Endothelial cell (in vitro differentiated cells): ENCODE measurements at places on chromosomes 11 and 22. TPM values are rescaled to one million over a fixed set of nuclear protein-coding genes. Genes with fewer than 3 reads are reported as not detected.

DNA sequence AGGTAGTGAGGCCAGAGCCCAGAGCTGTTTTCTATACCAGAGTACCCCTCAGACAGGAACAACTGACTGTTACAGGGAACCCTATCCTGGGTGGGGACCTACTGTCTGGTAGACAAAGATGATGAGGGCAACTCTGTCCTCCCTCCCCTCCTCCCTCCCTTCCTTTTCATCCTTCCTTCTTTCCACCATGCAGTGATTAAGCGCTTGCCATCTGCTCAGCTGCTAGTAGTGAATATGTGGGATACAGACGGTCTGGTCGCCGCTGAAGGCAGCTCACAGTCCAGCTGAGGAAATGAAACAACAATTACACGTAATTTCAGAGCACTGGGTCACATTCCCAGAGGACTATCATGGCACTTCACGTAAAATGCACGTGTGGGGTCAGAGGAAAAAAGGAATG lies 597.1 kb downstream of the BUD13 start:
- DNase-seq = no peak

DNA sequence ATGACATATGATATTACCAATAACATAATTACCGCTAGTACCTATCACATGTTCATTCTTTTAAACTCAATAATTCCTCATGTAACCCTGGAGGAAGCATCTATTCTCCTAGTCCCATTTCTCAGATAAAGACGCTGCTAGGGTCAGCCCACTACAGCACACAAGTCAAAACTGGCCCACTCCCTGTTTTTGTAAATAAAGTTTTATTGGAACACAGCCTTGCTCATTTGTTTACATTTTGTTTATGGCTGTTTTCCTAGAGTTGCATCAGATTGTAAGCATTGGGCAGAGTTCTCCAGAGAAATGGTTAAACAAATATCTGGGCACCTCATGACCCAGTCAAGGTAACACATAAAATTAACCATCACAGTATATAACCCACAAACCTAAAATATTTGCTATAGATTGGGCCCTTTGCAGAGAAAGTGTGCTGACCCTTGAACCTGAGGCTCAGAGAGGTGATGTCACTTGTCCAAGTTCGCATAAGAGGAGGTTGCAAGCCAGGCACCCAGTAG lies 36.8 kb downstream of the MN1 start:
- no peak for DNase-seq

GRCh38 chr22:22396741-22397291 lies 111.7 kb downstream of the ZNF280B start:
- no peak for DNase-seq

GRCh38 chr22:21998595-21999247 lies 16.1 kb upstream of the TOP3B start:
- no peak for DNase-seq

DNA sequence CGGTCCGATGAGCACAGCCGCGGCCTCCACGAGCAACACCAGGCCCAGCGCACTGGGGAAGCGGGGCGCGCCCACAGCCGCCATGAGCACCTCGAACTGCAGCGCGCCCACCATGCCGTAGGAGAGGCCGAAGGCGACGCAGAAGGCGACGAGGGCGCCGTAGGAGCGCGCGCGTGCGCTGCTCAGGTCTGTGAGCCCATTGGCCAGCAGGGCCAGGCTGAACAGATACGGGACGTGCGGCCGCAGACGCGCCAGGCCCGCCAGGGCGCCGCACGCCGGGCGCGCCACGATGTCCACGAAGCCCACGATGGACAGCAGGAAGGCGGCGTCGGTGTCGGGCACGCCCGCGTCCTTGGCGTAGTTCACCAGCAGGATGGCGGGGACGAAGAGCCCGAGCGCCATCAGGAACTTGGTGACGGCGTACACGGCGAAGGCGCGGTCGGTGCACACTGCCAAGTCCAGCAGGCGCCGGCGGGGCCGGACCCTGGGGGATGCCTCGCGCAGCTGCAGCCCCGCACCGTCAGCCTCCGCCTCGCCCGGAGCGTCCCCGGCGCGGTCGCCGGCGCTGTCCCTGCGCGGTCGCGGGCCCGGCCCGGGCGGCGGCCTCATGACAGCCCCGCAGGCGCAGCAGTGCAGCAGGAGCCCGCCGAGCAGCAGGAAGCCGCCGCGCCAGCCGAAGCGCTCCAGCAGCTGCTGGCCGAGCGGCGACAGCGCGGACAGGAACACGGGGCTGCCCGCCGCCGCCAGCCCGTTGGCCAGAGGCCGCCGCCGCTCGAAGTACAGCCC lies 2.9 kb downstream of the SLC16A8 start:
- peak; percentile 52 for DNase-seq

- DNase-seq = no peak
These were observed 9.4 kb downstream of the UBQLN3 start for GRCh38 chr11:5500393-5500801.

GRCh38 chr11:7314811-7315604 lies 63.3 kb downstream of the SYT9 start:
- no peak for DNase-seq

- DNase-seq = no peak
These were observed 4.6 kb downstream of the TRABD start for GRCh38 chr22:50190182-50190940.

DNA sequence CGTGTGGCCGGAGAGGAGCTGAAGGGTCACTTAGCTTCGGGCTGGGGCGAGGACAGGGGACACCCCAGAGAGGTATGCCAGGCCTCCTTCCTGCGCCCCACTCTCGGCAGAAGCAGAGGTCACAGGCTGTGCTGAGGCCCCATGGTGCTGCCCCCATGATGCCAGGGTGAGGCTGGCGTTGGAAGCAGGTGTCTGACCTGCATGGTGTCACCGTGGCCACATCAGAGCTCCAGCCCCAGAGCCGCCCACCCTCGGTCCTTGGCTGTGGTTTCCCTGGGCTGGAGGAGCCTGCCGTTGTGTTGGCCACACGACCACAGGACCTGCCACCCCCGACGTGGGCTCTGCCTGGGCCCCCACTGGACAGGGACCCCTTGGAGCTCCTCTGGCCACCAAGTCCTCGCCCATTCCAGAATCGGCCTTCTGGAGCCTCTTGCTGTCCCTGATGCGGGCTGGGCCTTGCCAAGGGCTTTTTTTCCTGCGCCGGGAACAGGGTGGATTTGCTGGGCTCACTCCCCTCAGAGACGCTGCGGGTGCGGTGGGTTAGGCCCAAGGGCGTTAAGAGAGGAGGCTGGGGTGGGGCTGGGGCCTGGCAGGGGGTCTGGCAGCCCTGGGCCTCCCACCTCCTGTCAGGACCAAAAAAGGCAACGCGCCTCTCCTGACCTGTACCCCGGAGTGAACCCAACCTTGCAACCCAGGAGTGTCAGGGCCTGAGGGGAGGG lies 8.2 kb upstream of the TSSC4 start:
- DNase-seq = no peak

DNA sequence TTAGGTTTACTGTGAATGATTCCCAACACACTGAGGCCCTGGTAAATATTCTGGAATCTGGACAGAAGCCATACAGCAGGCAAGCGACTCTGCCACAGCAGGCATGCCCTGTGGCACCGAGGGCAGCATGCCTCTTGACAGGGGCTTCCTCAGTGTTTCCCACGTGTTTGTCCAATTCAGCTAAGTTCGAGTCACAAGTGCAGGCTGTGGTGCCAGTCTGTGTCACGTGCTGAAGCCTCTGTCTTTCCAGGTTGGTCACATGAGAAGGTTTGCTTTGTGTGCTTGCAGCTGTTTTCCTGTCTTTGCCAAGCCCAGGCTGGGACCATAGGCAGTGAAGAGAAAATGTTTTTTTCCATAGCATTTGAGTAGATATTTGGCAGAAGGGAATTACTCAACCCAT lies 2.4 kb upstream of the PPFIBP2 start:
- DNase-seq = no peak

DNA sequence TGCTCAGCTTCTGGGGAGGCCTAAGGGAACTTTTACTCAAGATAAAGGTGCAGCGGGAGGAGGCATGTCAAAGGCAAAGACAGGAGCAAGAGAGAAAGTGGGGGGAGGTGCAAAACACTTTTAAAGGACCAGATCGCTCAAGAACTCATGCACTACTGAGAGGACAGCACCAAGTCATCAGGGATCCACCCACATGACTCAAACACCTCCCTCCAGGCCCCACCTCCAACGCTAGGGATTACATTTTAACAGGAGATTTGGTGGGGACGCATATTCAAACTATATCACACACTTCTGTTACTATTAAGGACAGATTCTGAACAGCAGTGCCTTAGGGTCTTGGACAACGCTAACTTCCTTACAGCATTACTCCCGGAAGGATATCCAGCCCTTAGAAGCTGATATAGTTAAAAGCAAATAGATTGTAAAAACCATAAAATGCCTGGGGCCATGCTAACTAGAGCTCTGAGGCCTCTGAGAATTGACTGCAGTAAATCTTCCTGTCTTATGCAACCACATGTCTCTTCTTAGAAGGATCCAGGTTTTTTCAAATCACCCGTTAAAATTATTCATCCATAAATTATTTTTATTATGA lies 16.7 kb upstream of the ZC3H12C start:
- no peak for DNase-seq

- no peak for DNase-seq
These were observed 2.2 kb upstream of the PNPLA3 start for GRCh38 chr22:43921370-43921769.

DNA sequence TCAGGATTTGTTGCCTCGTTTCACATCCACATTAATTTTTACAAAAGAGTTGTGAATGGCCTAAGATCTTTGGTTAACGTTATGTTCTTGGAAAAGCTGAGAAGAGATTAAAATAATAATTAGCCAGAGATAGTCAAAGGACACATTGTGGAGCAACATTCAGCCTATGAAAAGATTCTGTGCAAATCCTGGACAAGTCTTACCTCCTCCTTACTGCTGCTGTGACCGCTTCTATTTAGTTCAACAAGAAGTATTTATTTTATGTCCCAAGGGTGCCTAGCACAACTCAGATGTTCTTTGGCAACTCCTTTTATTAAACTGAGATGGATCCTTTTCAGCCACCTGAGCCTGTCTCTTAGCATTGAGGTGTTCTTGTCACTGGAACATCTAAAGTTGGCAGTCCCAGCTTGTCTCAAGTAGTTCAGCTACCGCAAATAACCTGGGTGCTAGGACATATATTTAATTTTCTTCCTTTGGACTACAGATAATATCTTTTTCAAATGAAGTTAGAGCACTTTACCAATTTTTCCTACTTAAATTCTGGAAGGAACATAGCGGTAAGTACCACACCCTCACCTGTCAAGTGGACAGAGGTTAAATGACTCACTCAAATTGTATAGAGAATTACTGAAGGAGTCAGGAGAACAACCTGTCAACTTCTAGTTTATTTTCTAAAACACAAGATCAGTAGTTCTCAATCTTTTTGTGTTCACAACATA lies 80.5 kb upstream of the CHRM4 start:
- DNase-seq = no peak

DNA sequence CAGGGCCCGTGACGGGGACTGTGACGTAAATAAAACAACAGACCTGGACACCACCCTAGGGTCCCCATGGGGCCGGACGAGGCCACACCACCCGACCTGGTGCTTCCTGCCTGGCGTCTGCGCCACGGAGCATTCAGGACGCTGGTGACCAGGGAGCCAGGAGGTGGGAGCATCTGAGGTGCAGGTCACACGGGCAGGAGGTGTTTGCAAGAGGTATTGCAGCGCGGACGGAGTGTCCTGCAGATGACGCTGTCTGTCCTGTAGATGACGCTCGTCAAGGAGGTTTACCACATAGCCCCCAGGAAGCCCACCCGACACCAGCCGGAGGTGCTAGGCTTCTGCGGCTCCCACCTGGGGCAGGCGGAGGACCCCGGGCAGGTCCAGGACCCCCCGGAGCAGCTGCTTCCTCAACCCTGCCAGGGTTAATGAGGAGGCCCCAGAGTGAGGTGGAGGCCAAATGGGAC lies 986 bp upstream of the MUC5B start:
- DNase-seq = no peak

- DNase-seq = no peak
These were observed 55.0 kb upstream of the VSTM5 start for GRCh38 chr11:93905384-93905783.

GRCh38 chr11:83801799-83802198 lies 515.6 kb upstream of the CCDC90B start:
- DNase-seq = no peak

- DNase-seq = no peak
These were observed 31.9 kb upstream of the CCDC90B start for GRCh38 chr11:83317757-83318690.

DNA sequence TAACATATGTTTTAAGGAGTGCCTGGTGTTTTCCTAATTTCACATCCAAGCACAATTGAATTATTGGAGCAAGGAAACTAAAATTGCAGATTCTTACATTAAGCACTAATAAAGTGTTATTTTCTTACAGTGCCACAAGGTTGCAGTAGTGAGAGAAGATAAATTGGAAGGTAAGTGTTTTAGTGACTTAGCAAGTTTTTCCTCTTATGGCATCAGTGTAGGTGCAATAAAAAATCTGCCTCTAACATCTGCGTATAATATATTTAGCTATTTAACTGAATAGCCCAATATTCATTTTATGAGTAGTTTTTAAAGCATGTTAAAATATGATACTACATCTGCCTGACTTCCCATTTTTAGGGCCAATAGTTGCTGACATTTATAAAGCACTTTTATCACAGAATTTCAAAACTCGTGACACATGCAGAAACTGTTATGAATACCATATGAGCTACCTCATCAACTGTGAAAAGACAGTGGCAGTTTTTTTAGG lies 19.0 kb downstream of the POLD3 start:
- no peak for DNase-seq

DNA sequence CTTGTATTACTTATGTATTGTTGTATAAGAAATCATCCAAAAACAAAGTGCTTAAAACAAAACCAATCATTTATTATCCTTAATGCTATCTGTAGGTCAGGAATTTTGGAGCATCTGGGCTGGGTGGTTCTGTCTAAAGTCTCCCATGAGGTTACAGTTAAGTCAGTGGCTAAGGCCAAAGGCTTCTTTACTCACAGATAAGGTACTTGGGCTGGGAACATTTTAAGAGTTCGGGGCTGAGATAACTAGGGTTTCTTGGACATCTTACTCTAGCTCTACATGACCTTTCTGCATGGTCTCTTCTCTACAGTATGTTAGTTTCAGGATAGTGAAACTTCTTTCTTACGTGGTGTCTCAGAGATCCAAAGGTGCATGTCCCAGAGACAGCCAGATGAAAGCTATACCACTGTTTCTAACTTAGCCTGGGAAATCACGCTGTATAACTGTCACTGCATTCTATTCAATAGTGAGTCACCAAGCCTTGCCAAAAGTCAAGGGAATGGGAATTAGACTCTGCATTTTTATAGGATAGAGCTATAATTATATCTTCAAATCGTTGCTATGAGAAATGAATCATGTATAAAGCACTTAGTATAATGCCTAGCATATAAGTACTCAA lies 29.6 kb downstream of the SOX6 start:
- no peak for DNase-seq

Gene KCNJ5
- 0.05 TPM for total RNA-seq

Gene SERHL2
- 0.69 TPM for total RNA-seq

Gene KCNA4
- total RNA-seq = 0.21 TPM

Gene SYCE3
- not detected for total RNA-seq

Gene OR10A6
- total RNA-seq = not detected

Gene WT1
- not detected for total RNA-seq
